ENCODE measurements at places on chromosomes 7 and 10.

DNA sequence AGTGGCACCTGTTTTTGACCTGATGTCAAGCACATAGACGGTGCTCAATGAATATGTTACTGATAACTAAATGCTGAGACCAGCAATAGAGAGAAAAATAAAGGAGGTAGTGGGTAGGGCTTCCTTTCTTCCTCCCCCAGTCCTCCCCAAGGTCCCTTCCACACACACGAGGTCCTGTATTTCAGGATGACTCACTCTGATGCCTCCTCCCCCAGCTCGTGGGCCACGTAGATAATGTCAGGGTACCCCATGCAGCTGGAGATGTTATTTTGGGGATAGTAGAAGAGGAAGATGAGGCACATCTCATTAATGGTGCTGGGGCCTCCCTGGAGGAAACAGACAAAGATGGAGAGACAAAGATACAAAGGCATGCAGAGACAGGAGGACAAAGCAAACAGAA, 17.3 kb downstream of the PRSS58 start:
- no peak for DNase-seq

GRCh38 chr7:85070967-85071628, 115.8 kb downstream of the SEMA3D start:
- no peak for DNase-seq

DNA sequence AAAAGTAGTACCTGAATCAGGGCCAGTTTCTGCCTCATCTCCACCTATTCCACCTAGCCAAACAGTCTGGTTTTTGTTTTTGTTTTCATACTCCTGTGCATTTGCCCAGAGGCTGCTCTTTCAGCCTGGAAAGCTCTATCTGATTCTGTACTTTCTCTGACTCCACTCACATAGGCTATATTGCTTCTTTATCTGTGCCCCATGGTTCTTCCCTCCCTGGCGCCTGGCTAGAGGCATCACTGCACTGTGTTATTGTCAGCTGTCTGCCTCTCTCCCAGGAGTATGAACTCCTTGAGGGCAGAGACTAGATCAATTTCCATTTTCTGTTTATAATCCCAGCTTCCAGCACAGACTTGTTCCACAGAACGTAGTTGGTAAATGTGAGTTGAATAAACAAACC, 5.1 kb upstream of the LMOD2 start:
- DNase-seq: no peak

DNA sequence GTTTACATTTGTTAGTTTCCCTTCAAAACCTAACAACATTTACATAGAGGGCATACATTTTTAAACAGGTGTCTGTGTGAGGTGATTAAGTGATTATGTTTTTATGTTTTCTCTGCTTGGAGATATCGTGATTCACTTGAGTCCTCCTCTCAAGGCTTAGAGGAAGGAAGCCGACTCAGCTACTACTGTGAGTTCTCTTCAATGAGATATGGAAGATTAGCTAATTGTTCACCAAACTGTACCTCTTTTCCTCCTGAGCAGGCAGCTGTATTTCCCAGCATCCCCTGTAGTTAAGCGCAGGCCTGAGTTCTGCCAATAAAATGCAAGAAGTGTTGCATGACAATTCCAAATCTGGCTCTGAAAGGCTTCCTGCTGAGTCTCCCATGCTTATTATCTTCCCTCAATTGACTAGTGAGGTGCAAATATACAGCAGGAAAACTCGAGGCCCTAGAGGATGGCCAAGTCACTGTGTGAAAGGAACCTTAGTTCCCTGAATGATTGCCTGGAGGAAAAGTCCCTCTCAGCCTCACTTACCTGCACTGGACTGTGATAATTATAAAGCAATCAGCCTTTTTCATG, 528.7 kb downstream of the GRM8 start:
- DNase-seq: no peak

- no peak for DNase-seq
Measured at GRCh38 chr7:71864130-71864529, 548.0 kb downstream of the CALN1 start.

DNA sequence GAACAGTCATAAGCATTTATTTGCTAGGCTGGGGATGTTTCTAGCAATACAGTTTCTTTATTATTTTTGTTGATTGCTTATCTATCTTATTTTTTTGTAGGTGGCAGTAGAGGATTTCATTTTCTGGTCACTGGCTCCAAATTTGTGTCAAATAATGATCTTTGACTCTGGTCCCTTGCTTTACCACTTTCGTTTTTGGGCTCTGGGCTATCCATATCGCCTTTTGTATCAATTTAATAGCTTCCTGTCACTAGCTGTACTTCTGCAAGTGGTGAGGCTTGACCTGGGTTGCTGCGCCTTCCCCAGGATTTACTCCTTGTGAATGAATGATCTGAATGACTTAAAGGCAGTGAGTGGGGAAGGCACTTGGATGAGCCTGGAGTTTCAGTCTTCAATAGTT, 48.4 kb downstream of the MDFIC start:
- DNase-seq: no peak

GRCh38 chr10:110613341-110613995, 30.7 kb upstream of the RBM20 start:
- DNase-seq: peak; percentile 52

GRCh38 chr10:5549462-5550249, 24.9 kb downstream of the CALML3 start:
- DNase-seq: no peak

DNA sequence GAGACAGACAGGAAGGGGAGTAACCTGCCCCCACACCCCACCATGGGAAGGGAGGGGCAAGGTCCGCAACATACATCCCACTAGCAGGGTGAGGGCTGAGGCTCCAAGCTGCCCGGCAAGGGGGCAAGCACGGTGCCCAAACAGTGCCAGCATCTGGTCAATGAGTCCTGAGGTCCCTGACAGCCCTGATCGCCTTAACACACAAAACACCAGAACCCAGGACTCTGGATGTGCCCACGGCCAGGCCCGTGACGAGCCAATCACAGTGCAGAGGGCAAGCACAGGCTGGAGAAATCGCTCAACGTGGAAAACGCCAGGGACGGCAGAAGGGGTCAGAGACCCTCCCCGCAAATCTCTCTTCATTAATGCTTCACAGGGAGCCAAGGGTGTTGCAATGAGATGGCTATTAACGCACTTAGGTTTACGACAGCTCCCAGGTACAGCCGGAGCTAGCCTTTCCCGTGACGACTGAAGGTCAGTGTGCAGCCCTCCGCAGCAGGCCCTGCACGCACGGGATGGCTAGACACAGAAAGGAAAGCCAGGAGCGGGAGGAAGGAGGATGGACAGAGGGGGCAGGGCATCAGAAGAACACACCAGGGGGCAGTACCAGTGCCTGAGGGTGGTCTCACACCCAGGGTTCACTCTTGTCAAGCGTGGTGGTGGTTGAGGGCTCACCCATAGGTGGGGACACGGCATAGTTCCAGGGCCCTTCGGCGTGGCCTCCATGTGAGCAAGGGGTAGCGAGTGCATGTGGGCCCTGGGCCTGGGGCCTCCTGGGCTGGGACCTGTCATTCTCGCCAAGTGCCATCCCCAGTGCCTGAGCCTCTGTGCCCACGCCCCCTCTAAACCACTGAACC, 220.5 kb downstream of the MAD1L1 start:
- DNase-seq: no peak

- no peak for DNase-seq
Measured at GRCh38 chr7:82625377-82625776, 181.8 kb upstream of the CACNA2D1 start.

DNA sequence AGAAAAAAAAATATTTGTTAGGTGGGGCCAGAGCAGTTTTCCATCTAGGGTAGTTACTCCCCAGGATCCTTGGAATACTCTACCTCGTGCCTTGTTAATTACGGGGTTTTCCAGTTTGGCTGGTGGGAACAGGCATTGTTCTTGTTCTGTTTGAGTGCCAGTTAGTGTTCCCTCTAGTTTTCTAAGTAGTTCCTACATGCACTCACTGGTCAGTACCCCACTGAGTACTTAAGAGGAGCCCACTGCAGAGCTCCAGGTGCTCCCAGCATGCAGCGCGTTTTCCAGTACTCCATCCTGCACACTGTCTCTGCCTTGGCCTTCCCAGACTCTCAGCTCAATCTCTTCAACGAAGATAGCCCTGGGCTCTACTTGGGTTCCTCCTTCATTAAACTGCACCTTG, 58.0 kb downstream of the AHCYL2 start:
- no peak for DNase-seq

DNA sequence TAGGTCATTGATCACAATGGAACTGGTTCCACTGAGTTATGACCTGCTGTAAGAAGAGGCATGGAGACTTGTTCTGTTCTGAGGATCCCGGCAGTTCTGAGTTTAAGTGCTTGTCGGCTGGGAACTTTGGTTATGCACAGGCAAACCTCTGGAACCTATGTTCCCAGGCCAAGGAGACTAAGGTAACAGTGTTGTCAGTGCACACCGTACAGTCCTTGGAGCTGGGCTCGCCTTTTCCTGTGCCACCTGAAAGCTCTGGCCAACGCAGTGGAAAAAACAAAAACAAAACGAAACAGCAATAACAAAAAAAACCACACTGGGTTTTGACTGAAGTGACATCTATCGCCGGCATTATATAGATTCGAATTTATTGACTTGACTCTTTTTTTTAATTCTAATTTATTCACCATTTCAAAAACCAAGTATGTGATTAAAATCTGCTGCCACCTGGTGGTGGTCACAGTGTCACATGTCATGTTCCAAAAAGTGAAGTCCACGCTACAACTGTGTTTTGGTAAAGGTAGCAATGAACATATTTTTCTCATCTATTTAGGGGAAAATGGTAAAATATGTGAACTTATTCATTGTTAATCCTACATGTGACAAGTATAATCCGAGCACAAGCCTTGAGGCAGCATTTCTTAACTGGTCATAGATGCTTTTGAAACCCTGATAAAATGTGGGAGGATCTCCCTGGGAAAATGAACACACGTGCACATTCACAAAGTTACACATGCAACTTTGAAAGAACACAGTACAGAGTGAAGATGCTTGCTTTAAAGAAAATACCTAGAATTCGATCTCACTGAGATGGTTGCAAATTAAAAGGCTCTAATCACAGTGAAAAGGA, 113.8 kb upstream of the PPP2R2D start:
- DNase-seq: peak; percentile 38

DNA sequence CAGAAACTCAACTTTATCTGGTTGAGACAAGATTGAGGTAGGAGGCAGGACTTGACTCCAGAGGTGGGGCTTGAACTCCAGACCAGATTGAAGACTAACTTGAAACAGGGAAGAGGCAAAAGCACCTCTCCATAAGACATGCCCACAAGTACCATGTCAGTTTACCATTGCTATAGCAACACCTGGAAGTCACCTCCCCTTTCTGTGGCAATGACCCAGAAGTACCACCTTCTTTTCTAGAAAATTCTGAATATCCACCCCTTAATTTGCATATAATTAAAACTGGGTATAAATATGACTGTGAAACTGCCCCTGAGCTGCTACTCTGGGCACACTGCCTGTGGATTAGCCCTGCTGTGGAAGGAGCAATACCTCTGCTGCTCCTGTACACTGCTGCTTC, 4.9 kb upstream of the TOMM7 start:
- DNase-seq: peak; percentile 15

DNA sequence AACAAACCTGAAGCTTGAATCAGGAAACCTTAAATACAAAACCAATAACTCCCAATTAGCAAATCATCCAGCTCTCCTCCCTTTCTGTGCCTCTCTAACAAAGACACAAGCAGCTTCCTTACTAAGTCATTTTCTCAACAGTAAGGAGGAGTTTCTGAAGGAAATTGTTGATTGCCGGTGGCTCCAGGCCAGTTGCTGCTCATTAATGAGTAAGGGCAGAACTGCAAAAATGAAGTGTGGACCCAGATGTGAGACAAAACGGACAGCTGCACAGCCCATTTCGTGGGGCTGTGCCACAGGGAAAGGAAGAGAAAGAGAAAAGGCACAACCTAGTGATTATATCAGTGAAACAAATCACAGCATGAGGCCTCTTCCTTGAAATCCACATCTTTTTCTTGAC, 42.8 kb upstream of the RHOBTB1 start:
- no peak for DNase-seq

- DNase-seq: no peak
Measured at GRCh38 chr7:18179093-18179492, 151.4 kb upstream of the PRPS1L1 start.

DNA sequence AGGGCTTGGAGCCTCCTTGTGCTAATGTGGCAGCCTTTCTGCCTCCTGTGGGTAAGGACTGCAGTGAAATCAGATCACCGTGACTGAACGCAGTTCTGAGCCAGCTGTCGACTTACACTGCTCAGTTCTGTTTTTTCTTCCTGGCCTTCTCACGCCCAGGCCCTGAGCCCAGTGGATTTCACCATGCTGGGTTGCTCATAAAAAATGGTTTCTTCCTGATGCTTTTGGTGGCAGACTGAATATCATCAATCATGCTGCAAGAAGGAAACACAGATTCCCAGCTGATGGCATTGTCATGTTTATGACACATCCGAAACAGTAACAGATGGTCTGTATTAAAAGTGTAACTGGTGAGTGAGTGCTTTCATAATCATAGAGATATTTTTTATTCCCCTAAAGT, 389.6 kb downstream of the GALNT17 start:
- DNase-seq: no peak

- no peak for DNase-seq
Measured at GRCh38 chr7:96837593-96837992, 127.9 kb upstream of the SEM1 start.

- no peak for DNase-seq
Measured at GRCh38 chr10:17353568-17354300, 100.7 kb downstream of the ST8SIA6 start.

DNA sequence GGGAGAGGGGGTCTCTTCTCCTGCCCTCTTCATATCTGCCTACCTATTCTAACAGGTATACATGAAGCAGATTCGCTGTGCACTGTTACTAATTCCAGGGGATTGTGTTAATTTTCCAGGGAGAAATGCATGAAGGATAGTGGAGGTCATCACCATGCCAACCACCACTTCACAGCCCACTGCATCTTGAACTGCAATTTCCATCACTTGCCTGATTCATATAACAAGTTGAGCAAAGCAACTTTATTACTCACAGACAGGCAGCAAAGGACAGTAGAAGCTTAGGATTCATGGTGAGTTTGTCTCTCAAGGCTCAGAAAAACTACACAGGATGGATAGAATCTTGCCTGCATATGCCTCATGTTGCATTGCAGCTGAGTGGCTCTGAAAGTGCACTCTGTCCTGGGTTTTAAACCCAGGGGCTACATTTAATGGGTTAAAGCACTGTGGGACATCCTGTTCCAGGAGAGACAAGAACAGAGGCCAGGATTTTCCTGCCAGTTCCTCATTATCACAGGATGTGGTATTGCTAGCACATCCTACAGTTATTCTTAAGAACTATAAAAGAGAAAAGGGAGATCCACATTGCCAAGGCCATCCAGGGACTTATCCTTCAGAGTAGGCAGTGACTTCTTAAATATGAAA, 136.9 kb upstream of the PRSS1 start:
- DNase-seq: no peak

- DNase-seq: no peak
Measured at GRCh38 chr7:94700926-94701554, 45.1 kb upstream of the SGCE start.

GRCh38 chr7:55130395-55131141, 111.8 kb downstream of the EGFR start:
- no peak for DNase-seq

Measured in B cell (primary cell).